SW 1271 (cell line): ENCODE measurements at places on chromosomes 12 and 14.

DNA sequence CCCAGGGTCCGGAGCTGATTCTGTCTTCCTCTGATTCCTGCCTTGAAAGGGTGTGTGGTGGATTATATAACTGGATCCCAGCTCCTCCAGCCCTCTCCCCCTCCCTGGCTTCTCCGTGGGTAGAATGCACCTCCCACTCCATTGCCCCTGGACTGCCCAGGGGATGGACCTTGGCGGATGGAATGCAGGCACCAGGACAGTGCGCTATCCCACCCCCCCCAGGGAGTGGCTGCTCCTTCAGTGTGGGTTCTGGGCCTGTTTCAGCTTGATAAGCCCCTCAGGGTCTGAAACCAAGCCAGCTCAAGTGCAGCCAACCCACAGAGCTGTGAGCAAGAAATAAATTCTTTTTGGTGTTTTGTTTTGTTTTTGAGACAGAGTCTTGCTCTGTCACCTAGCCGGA, 112.4 kb upstream of the TMEM132D start:
- DNase-seq, result no peak

DNA sequence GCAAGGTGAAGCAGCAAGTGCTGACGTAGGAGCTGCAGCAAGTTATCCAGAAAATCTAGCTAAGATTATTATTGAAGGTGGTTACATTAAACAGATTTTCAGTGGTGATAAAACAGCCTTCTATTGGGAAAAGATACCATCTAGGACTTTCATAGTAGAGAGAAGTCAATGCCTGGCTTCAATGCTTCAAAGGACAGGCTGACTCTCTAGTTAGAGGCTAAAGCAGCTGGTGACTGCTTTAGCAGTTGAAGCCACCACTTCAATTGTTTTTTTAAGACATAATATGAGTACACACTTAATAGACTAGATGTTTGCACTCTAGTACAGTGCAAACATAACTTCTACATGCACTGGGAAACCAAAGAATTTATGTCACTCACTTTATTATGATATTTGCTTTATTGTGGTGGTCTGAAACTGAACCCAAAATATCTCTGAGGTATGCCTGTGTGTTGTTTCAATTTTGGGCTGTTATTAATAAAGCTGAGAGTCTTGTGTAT, 1026.9 kb upstream of the FOXG1 start:
- no peak for DNase-seq

GRCh38 chr12:4145990-4146859, 127.3 kb upstream of the CCND2 start:
- DNase-seq, result no peak

GRCh38 chr12:83630526-83630925, 943.8 kb downstream of the TMTC2 start:
- no peak for DNase-seq

- DNase-seq, result no peak
Measured at GRCh38 chr12:40581889-40582288, 110.3 kb upstream of the CNTN1 start.
